ENCODE measurements at places on chromosomes 6 and 20.

DNA sequence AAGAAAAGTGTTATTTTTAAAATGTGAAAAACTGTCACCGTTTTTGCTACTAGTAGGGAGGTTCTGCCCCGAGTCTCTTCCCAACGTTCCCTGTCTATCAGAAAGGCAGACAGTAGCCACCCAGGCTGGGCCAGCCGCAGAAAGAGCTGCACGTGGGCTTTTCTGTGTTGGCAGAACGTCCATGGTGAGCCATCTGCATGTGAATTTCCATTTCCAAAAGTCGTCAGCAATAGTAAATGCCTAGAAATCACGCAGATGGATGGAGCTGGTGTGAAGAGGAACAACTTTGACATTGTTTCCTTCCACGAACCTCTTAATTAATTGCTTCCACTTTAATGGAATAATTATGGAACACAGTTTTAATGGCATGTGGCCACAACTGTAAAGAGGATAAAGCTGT lies 97.5 kb downstream of the FAM120B start:
- no peak for DNase-seq

- no peak for DNase-seq
Measured at GRCh38 chr6:33827546-33828451, 24.0 kb upstream of the MLN start.

GRCh38 chr6:17458966-17459365 lies 65.6 kb downstream of the CAP2 start:
- no peak for DNase-seq

DNA sequence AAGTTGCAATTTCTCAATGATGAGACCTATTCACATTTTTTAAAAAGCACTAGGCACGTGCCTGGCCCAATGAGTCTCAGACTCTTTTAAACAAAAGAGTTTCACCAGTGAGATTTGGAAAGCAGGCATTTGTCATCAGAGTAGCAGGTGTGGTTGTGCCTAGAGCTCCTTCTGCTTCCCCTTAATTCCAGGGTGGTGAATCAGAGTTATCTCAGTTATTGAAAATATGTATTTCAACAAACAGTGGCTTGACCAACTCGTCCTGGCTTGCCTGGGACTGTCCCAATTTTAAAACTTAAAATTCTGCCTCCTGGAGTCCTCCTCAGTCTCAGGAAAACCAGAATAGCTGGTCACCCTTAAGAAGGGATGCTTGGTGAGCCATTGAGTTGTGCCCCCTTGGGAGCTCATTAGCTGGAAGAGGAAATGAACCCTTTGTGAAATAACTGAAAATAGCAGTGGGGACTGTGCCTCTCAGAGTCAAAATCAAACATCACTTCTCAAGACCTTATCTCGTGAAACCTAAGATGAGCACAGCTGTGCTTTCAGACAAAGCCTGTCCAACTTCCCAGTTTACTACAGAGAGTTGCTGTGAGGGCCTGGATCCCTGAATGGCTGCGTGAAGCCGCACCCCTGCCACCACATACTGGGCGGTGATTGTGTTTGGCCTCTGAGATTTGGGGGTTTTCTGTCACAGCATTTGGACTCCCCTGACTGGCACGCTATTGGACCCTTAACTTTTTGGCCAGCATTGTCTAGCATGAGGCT lies 116.3 kb downstream of the ANKRD60 start:
- DNase-seq, result no peak

GRCh38 chr6:149862922-149863697 lies 1.0 kb downstream of the LRP11 start:
- peak; percentile 77 for DNase-seq

- no peak for DNase-seq
Measured at GRCh38 chr6:102902471-102902870, 1509.0 kb downstream of the GRIK2 start.

GRCh38 chr6:134675110-134676054 lies 274.5 kb downstream of the ALDH8A1 start:
- DNase-seq, result no peak

DNA sequence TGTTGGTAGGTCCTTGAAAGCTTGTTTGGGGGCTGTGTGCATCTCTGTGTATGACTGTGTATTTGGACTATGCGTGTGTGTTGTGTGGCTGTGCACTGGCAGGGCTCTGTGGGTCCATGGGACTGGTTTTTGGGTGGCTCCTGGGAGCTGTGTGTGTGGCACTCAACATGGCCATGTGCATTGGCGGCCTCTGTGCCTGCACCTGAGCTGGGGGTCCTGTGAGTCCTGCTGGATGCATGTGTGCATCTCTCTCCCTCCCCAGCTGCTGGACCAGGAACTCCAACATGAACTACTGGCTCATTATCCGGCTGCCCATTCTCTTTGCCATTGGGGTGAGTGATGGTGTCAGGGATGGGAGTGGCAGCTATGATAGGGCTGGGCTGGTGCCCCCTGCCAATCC lies 30.1 kb downstream of the GLP1R start:
- DNase-seq, result no peak

- no peak for DNase-seq
Measured at GRCh38 chr6:145588981-145589380, 146.3 kb downstream of the EPM2A start.

DNA sequence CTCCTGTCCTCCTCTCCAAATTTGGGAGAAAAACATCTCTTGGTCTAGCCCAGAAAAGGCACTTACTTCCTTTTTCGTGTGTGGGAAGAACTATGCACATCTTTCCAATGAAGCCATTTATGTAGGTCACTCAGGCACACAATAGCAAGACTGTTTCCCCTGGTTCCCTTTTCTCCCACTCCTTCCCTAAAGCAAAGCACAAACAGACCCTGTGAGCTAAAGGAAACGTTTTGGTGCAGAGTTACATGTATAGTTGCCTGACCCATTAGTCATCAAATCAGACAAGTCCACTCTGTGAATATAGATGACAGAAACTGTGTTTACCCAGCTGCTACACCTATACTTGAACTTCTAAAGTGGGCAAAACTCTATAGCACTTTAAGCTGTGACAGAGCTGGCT lies 474.6 kb downstream of the COL12A1 start:
- peak; percentile 4 for DNase-seq

- no peak for DNase-seq
Measured at GRCh38 chr6:78530208-78530607, 337.1 kb upstream of the IRAK1BP1 start.

- peak; percentile 30 for DNase-seq
Measured at GRCh38 chr6:12033770-12034169, 21.7 kb downstream of the HIVEP1 start.

GRCh38 chr6:49454787-49455709 lies 8.0 kb downstream of the MMUT start:
- DNase-seq, result no peak

GRCh38 chr20:31693987-31694661 lies 28.5 kb downstream of the BCL2L1 start:
- no peak for DNase-seq

DNA sequence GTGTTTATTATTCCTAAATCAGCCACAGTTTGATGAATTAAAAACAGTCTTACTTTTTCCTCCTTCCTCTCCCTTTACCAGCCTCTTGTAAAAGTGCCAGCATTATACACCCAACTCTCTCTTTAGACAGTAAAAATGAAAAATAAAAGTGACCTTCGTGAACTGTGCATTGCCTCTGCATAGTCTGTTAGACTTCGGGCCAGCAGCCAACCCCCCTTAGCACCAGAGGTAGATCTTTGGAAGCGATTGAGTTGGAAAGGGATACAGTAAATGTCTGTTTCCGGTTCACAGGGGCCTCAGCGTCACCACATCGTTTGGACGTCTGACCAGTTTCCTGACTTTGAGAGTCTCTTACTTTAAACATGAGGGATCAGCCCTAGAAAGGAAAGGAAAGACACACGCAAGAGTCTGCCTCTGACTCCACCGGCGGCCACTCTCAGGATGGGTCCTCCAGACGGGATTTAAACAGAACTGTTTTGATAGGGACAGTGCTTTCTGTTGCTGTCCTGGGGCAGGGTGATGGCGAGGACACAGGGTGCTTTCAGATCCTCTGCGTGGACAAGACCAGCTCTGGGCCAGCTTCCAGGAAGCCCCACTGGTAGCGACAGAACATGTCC lies 206.6 kb upstream of the PREP start:
- DNase-seq, result no peak

- no peak for DNase-seq
Measured at GRCh38 chr20:59903621-59904020, 29.8 kb downstream of the SYCP2 start.

GRCh38 chr20:41776421-41776820 lies 158.2 kb upstream of the CHD6 start:
- no peak for DNase-seq

GRCh38 chr6:13479206-13479800 lies 8.1 kb downstream of the GFOD1 start:
- DNase-seq, result peak; percentile 33

DNA sequence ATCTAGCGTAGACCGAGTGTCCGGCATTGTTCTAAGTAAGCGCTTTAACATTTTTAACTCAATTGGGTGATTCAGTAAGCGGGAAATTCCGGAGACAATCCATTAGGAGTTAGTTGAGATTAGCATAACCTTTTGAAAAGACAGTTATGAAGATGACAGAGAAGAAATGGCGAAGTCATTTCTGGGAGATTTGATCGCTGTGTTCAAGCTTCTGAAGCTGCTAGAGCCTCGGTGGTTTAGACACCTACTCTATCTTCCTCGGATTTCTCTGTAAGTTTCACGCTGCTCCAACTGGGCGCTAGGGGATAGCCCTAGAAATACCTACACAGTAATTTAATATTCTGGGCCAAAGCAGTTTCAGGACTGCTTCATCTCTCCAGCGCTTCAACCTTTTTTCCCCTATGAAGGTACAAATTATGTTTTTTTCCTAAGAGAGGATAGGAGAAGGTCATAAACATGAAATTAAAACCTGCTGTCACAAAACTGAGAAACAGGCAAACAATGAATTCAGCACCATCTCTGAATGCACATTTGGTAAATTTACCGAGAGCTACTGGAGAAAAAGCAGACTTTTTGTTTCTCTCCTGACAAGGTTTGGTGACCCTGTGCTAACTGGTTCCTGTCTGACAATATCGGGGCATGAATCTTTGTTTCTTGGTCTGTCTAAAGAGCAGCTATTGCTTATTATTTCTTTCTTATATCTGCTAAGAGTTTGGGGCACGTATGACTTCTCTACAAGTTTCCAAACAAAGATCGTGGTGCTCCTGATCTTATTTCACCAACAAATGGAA lies 22.4 kb downstream of the ZNF311 start:
- DNase-seq, result peak; percentile 46

GRCh38 chr6:166025149-166025898 lies 142.3 kb downstream of the TBXT start:
- no peak for DNase-seq

DNA sequence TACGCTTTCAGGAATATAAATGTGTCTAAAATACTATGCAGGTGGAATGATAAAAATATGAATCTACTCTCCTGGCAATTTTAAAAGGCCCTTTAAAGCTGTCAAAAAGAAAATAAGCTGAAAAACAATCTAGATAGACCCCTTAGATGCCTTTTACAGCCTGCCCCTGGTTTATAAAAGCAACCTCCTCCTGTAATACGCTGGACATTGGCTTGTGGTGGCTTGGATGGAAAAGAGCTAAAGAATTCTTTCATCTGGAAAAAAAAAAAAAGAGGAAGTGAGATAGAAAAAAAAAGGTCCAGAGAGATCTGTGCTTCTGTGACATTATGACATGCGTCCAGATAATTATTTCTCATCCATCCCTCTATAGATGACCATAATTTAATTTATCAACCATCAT lies 115.9 kb upstream of the NRSN1 start:
- DNase-seq, result no peak

DNA sequence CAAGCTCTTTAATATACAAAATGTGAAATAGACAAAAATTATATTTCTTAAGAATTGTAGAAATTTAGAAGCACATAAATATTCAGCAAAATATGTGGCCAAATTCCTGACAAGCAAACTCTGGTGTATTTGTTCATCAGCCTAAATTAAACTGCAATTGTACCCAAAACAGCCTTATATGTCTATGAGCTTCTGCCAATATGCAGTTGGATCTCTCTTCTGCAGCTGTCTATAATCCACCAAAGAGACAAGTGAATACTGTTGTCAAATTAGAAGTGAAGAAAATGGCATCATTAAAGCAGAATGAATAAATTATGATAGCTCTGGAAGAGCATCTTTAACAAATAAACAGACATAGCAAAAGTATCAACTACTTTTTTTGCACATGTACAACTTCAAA lies 755.7 kb downstream of the GRIK2 start:
- DNase-seq, result no peak

DNA sequence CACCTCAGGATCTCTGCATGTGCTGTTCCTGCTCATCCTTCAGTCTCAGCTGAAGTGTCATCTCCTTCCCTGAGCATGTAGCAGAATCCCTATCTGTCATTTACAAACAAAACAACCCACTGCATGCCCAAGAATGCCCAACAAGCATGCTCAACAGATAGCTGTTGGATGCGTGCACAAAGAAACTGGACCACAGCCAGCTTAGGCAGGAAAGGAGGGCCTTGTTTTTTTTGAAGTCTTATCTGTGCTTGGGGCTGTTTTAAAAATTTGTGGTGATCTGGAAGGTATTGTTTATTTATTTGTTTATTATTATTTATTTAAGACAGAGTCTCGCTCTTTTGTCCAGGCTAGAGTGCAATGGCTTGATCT lies 18.5 kb upstream of the SLC16A10 start:
- DNase-seq, result no peak

- DNase-seq, result no peak
Measured at GRCh38 chr6:90459225-90459758, 127.6 kb downstream of the MAP3K7 start.

- no peak for DNase-seq
Measured at GRCh38 chr6:127435626-127436220, 23.5 kb downstream of the KIAA0408 start.

DNA sequence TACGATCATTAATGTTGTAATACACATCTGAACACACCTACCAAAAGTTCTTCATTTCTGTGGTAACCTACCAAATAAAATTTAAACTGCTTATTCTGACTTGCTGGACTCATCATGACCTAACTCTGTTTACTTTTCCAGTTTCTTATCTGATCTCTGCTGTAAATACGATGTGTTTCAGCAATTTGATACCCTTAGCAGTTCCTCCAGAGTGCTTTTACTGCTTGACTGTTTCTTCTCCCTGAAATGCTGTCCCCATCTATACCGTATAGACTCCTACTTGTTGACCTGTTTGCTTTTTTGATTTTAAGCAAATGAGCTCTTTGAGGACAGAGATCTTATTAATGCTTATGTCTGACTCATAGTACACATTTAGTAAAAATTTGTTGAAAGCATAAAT lies 119.5 kb downstream of the SCAF8 start:
- no peak for DNase-seq

DNA sequence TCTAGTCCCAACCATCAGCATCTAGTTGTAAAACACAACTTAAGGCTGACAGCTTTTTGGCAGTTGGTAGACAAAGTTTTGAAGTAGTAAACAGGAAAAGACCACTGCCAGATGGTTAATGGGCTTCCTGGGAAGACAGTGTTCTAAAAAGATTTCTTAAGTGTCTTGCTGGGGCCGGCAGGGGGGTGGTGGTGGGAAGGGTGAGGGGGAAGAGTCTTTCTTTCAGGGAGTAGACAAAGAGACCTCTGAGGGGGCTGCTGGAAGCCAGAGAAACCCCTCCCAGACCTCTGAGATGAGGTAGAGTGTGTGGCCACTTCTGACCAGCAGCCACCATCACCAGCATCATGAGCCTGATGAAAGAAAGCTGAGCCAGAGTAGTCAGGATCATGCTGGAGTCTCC lies 784.9 kb downstream of the TENT5A start:
- no peak for DNase-seq

- peak; percentile 5 for DNase-seq
Measured at GRCh38 chr6:129455126-129455769, 254.7 kb downstream of the ARHGAP18 start.

- DNase-seq, result no peak
Measured at GRCh38 chr6:144660561-144661115, 375.5 kb downstream of the UTRN start.

All from inflammatory macrophage treated with lipopolysaccharide for 4 hours (primary cell).